ENCODE measurements at places on chromosomes 5 and 9.

DNA sequence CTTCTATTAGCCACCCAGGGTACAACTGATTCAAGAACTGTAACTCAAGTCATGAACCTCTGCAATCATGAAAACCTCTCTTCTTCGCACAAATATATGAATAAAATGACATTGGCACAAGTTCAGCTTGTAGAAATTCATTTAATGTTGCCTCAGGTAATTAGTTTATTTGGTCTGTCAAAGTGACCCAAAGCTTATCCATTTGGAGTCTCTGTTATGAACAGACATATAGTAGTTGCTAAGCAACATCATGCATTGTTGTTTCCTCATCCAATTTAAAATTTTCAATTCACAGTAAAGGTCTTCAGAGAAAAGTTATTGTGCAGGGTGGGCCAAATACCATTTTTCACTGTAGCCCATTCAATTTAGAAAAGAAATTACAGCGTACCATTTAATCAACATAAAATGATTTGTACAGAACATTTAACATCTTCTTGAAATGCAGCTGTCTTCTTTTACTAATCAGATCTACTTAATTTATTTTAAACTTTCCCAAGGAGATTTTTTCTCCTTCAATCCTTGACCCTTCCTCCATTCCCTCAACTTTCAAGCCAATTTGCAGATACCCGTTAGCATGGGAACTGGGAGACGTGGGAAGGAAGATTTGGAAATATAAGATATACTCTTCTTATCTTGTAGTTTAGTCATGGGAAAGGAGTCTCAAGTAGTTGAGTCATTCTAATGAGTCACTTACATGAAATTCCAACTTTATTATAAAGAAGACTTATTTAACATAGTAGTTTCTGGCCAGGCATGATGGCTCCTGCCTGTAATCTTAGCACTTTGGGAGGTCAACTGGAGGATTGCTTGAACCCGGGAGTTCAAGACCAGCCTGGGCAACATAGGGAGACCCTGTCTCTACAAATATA lies 231.3 kb downstream of the ATPSCKMT start:
- DNase-seq = peak; percentile 95

DNA sequence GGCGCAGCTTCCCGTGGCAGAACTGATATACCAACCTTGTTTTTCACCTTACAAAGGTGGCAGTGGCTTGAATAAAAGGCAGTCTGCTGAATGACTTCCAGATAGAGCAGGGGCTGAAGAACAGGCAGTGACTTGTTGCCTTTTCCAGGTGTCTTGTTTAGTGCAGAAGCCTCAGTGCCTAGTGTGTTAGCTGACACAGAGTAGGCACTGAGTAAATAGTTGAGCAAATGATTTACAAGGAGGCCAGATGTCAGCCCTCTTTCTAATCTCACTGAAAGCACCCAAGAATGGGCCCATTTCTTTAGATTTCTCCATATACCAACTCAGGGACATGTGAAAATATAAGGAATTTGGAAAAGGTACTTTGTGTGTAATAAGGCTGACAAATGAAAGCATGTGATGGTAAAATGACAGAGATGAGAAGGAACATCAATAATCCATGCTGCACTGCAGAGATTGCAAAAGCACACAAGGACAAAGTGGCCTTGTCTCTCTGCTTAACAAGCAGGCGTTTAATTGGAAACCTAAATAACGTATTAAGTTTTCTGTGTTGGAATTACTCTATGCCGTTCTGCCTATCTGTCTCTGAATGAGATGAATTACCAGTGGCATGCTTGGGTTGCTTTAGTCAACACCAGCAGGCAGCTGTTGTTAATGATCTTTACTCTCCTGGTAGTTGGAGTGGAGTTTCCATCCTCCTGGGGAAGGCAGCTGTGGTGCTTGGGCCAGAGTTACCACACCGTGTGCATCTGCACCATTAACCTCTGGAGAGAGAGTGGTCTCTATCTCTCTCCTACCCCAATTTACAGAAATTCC lies 360.1 kb upstream of the C9orf72 start:
- DNase-seq = no peak

GRCh38 chr5:81187885-81188284 lies 45.2 kb upstream of the CKMT2 start:
- DNase-seq = no peak

GRCh38 chr5:66982470-66982869 lies 214.1 kb downstream of the CD180 start:
- no peak for DNase-seq

DNA sequence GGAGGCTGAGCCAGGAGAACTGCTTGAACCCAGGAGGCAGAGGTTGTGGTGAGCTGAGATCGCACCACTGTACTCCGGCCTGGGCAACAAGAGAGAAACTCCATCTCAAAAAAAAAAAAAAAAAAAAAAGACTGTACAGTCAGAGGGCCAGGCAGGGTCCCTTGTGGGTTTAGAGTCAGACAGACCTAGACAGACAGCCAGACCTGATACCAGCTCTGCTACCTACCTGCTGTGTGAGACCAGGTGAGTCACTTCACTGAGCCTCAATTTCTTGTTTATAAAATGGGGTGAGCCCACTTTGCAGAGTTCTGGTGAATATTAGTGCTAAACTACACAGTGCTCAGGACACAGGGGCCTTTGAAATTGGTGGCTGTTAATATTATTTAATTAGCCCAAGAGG lies 19.7 kb downstream of the TRIM14 start:
- no peak for DNase-seq

DNA sequence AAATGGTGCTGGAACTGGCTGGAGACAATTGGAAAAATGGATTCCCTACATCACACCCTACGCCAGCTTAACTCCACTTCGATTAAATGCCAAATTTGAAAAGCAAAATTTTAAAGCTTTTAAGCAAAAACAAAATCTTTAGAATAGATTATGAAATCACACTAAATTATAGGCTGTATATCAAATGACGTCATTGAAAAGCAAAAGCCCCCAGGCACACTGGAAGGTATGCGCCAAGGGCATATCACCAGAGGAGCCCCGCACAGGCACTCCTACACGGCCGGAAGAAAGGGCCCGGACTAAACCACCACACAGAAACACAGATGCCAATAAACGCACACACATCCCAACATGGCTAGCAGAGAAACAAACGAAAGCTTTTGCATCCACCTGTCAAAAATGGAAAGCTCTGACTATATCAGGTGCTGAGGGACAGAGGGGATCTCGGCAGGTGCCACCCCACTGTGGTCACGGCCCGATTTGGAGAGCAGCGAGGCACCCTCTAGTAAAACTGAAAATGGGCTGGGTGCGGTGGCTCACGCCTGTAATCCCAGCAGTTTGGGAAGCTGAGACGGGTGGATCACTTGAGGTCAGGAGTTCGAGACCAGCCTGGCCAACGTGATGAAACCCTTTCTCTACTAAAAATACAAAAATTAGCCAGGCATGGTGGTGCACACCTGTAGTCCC lies 17.0 kb upstream of the MXD3 start:
- DNase-seq = no peak

DNA sequence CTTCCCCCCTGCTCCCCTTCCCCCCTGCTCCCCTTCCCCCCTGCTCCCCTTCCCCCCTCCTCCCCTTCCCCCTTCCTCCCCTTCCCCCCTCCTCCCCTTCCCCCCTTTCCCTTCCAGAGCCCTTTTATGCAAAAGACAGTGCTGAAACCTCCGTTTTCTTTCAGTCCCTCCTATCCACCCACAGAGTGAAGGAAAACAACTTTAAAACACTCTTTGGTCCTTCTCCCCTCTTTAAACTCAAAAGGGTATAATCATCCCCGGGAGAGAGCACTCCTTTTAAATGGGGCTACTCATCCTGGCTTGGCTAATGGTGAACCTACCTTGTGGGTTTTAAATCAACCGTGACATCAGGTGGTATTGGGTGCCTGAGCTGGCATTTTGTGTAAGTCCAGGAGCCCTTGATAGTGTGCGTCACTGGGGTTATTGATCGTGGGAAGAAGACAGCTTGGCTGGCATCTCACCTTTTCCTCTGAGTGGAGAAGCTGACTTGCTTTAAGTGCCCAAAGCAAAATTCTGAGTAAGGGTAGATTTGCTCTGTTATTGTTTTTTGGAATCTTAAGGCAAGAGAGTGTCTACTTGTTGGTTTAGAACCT lies 2.7 kb downstream of the LARP1 start:
- peak; percentile 53 for DNase-seq

DNA sequence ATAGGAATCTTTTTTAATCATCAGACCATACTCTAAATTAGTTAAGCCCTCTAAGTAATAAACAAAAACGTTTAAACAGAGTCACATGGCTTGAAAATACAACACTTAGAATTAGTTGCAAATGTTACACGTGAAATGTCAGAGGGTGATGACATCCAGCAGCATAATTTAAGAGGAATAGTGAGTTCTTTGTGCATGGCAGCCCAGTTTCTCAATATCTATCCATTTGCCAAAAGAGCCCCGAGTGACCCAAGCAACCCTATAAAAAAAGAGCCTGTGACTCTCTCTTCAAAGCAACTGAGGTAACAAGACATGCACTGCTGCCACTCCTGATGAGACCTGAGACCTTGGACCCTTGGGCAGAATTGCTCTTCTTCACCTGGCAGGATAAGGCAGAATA lies 96.9 kb upstream of the RASA1 start:
- no peak for DNase-seq

DNA sequence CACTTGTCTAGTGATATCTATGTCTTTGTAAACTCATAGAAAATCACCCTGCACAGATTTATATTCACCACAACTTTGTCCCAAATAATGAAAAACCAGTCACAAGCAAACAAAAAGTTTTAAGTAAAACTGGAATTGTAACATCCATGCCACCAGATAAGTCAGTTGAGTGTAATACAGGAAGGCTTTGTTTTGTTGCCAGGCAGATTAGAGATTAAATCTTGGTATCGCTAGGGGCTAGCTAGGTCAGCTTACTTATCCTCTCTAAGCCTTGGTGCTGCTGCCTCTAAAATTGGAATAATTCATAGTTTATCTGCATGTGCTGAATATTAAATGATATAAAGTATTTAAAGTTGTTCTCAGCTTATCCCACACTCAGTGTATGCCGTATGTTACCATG lies 1062.5 kb downstream of the CDH9 start:
- DNase-seq = no peak

DNA sequence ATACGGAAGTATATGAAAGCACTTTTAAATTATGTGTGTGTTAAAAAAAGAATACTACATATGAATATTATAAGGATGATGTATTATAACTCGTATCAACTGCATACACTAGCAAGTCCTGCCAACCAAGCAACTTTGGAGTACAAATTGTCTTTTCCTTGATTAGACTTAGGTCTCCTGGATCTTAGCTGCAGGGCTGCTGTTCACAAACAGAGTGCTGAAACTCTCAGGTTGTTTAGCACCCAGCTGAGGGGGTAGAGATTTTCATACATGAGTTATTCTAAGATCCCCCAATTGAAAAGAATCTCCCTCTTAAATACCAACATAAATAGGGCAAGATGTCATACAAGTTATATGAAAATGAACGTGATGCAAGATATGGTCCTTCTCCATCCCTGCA lies 149.8 kb upstream of the TNC start:
- DNase-seq = peak; percentile 31

DNA sequence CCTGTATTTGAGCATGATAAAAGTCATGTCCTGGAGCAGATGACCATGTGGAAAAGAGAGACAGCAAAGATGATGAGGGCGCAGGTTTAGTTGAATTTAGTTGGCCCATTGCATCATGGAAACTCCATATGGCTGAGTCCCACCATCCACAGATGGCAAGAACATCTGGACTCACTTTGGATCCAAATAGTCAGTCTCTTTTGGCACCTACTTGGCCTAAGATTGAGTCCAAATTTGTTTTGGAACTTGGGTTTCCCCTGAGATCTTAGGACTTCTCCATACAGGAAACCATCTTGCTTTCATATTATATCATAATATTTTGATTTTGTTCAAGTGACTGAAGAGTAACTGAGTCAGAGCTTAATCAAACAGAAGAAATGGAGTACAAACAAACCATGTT lies 217.5 kb downstream of the DRD1 start:
- DNase-seq = no peak

DNA sequence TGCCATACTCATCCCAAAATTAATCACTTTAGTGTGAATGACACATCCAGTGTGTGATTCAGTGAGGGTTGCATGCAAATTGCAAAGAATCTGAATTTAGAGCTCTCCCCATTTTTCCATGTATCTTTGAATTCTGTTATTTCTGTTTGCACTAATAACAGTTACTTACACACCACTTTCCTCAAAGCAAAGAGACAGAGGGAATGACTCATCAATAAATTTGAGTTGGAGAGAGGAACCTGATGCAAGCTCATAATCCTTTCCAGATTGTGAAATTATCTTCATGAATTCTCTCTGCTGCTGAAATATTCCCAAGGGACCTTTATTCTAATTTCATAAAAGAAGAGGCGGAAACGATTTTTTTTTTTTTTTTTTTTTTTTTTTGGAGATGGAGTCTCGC lies 204.8 kb downstream of the CDH9 start:
- peak; percentile 4 for DNase-seq

GRCh38 chr5:39466846-39467245 lies 42.1 kb upstream of the DAB2 start:
- no peak for DNase-seq

- peak; percentile 83 for DNase-seq
Measured at GRCh38 chr5:138033907-138034306, 1.0 kb upstream of the FAM13B start.

- no peak for DNase-seq
Measured at GRCh38 chr5:84585218-84585617, 200.5 kb upstream of the EDIL3 start.

DNA sequence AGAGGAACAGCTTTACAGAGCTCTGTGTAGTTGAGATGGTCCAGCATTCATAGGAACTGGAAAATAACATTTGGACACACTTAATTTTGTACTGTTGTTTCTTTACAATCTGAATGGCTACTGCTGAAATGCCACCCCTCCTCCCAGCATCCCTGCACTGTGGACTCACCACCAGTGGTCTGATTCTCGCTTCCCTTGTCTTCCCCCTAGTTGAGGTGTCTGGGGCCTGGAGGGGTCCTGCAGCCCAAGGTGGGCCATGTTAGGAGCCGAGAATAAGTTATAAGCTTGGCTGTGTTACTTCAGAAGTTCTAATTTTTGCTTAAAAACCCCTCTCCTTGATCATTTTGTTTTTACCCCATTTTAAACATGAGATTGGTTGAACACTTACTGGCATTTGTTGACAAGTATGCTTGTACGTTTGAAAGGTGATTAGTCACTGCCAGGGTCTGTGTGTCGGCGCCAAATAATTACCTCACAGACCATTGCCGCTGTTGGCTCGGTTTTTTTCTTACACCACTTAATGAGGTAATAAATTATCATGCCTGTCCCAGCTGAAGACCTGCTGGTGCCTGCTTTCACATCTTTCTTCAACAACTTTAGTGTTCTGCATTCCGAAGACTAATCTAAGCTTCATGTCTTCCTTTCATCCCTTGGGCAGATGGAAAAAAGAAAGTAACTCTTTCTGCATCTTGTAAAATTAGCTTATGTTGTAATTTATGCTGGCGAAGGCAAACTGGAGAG lies 65.8 kb downstream of the MCCC2 start:
- no peak for DNase-seq
